ENCODE measurements at places on chromosomes 7 and 10. TPM values are rescaled to one million over a fixed set of nuclear protein-coding genes. Genes with fewer than 3 reads are reported as not detected.

- DNase-seq, result no peak
These were observed 51.0 kb downstream of the ZNF777 start for GRCh38 chr7:149409895-149410294.

GRCh38 chr10:30877111-30877510, 154.6 kb downstream of the ZNF438 start:
- DNase-seq, result no peak

DNA sequence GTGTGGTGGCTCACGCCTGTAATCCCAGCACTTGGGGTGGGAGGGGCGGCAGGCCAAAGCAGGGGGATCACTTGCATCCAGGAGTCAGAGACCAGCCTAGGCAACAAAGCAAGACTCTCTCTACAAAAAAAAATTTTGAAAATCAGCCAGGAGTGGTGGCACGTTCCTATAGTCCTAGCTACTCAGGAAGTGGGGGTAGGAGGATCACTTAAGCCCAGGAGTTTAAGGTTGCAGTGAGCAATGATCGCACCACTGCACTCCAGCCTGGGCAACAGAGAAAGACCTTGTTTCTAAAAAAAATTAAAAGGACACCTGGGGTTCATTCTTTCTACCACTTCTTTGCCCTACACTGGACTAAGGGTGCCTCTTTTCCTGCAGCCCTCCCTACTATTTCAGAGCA, 15.1 kb downstream of the WAPL start:
- DNase-seq, result no peak

Gene ACBD5
- total RNA-seq, result 64.0 TPM

Gene TFEC
- total RNA-seq, result 1.7 TPM

Gene SLC37A3
- 7.5 TPM for total RNA-seq
